ENCODE measurements at places on chromosomes 1 and 21.

DNA sequence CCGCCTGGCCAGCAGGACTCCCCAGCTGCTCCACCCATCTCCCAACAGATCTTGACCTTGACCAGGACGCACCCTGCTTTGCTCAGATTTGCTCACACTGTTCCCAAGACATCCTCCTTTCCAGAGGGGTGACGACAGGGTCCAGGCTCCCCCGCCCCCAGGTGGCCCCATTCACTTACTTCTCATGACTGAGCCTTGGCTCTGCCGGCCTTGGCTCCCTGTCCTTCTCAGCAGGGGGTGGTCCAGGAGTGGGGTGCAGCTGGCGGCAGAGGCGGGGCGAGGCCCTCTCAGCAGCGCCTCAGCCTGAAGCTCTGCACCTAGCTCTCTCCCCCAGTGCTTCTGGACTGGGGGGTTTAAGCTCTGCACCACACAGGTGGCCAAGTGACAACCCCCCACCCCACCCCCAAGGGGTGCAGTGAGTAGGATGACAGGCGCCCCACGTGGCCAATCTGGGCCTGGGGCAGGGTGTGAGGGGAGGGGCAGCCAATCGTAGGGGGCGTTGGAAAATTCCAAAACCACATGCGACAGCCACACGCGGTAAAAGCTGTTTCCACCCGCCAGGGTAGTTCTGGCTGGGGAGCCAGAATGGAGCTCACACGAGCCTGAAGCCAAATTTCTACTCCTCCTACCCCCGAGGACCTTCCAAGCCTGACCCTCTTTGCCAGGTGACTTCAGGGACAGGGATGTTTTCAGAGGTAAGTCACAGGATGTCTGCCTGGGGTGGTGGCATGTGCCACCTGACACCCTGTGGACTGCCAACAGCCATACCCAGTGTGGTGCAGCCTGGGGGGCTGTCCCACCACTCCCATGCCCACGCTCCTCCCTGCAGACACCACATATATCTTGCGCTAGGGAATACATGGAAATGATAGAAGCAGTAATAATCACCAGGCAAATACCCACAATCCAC, 5.6 kb downstream of the RORC start:
- peak; percentile 26 for DNase-seq

DNA sequence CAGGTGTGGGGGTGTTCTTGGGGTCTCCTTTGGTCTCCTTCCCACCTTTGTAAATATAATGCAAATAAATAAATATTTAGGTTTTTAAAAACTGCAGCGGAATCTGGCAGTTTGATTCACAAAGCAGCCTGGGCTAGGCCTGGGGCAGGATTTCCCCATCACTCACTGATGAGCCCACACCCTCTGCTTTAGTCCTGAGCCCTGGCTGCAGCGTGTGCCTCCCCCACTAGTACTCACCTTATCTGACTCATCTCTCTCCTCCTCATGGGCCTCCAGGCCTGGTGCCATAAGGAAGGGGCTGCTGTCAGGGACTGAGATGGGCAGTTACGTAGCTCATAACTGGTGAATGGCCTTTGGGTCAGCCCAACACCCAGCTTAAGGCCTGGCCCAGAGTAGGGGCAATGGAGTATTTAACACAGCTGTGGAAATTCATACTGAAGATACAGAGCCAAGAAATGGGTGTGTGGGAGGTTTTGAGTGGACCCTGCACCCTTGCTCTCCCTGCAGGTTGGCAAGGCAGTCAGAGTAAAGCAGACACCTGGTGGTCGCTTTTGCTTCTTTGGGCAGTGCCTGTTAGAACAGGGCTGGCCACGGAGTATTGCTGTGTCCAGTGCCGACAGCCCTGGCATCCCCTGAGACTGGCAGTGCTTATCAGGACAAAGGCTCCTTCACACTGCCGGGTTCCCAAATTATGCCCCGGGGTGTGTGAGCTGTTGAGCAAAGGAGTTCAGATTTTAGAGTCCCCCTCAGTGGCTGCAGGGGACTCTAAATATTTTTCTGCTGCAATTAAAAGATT, 39.7 kb downstream of the AZIN2 start:
- no peak for DNase-seq

DNA sequence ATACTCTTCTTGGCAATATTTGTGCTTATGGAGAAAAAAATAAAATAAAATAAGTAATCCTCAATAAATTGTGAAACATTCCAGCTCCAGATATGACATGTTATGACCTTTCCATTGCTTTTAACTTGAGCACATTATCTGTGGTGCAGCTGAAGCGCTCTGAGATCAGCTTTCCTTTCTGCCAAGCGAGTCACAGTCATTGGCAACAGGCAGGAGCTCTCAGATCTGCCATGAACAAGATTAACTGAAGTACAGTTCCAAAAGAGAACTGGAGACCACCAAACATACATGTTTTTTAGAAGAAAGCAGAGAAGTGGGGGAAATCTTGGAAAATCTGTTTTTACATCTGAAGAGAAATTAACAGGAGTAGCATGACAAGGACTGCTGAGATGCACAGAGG, 89.2 kb upstream of the DSCAM start:
- DNase-seq = no peak

GRCh38 chr1:194478731-194479130, 1292.3 kb upstream of the B3GALT2 start:
- DNase-seq = no peak

GRCh38 chr1:8239306-8240023, 78.4 kb upstream of the SLC45A1 start:
- no peak for DNase-seq

DNA sequence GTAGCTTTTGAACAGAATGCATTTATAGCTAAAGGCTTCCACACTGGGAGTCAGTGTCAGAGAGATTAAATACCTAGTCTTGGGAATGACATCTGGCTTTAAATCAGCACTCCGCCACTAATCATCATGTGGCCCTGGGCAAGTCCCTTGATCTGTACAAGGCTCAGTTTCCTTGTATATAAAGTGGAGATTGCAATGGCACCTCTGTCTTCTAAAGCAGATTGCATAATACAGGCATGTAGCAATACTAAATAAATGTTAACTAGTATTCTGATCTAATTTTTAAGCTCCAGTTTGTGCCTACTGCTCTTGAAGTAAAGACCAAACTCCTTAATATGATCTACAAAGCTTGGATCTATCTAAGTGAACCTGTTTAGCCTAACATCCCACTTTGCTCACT, 249.4 kb downstream of the PLPP3 start:
- no peak for DNase-seq

DNA sequence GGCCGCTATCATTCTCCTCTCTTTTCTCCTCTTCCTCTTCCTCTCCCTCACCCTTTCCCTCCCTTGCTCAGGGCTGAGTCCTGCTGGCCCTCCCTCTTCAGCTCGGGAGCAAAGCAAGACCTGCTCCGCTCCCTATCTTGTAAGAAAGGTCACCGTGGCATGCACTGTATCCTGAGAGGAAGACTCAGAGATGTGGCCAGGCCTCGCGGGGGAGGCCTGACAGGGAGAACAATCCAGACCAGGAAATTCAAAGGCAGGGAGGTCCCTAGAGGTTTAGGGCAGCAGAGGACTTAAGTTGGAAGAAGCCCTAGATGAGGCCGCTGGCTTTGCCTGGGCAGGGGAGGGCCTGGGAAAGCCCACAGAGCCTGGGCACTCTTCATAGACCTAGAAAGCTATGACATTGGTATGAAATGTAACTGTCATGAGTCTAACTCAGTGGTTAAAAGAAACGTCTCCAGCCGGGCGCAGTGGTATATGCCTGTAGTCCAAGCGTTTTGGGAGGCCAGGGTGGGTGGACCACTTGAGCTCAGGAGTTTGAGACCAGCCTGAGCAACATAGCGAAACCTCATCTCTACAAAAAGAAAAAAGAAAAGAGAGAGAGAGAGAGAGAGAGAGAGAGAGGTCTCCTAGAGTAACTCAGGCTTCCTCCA, 14.6 kb upstream of the PTAFR start:
- DNase-seq = peak; percentile 34

- DNase-seq = no peak
Measured at GRCh38 chr1:115173151-115173550, 83.8 kb upstream of the TSPAN2 start.

- DNase-seq = no peak
Measured at GRCh38 chr1:165858967-165859845, 31.8 kb downstream of the UCK2 start.

DNA sequence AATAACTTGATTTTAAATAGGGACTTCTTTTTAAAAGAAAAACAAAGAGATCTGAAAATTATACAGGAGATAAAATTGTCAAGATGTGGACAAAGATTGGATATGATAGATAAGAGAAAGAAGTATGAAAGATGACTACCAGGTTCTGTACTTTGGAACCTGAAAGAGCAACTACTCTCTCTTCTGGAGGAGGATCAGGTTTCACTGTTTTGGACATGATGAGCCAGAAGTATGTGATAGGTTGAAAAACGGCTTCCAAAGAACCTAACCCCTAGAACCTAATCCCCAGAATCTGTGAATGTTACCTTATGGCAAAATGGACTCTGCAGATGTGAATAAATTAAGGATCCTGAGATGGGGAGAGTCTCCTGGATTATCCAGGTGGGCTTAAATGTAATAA, 26.2 kb downstream of the RSBN1 start:
- no peak for DNase-seq

GRCh38 chr1:99579691-99580172, 66.2 kb upstream of the PALMD start:
- DNase-seq = no peak

GRCh38 chr21:31987696-31988095, 114.9 kb downstream of the HUNK start:
- no peak for DNase-seq

- no peak for DNase-seq
Measured at GRCh38 chr1:6329396-6329795, 64.2 kb downstream of the ACOT7 start.

- DNase-seq = no peak
Measured at GRCh38 chr21:41899426-41900202, 20.5 kb upstream of the PRDM15 start.

DNA sequence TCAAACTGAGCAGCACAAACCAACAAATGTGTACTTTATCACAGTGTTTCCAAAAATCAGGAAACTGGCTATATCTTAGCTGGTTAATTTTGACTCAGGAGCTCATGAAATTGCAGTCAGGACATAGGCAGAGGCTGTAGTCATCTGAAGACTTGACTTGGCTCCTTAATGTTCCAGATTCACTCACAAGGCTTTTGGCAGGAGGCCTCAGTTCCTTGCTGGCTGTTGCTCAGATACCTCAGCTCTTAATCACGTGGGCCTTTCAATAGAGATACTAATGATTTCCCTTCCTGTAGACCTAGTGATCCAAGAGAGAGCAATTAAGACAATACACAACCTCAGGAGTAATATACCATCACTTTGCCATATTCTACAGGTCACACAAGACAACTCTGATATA, 537.7 kb downstream of the BRINP3 start:
- DNase-seq = no peak

GRCh38 chr1:44808063-44808937, at the start of gene BTBD19:
Gene BTBD19, plus strand, starts transcription at chr1:44808523. Its CDS starts 298 bp downstream, at chr1:44808821.
- DNase-seq = peak; percentile 76

DNA sequence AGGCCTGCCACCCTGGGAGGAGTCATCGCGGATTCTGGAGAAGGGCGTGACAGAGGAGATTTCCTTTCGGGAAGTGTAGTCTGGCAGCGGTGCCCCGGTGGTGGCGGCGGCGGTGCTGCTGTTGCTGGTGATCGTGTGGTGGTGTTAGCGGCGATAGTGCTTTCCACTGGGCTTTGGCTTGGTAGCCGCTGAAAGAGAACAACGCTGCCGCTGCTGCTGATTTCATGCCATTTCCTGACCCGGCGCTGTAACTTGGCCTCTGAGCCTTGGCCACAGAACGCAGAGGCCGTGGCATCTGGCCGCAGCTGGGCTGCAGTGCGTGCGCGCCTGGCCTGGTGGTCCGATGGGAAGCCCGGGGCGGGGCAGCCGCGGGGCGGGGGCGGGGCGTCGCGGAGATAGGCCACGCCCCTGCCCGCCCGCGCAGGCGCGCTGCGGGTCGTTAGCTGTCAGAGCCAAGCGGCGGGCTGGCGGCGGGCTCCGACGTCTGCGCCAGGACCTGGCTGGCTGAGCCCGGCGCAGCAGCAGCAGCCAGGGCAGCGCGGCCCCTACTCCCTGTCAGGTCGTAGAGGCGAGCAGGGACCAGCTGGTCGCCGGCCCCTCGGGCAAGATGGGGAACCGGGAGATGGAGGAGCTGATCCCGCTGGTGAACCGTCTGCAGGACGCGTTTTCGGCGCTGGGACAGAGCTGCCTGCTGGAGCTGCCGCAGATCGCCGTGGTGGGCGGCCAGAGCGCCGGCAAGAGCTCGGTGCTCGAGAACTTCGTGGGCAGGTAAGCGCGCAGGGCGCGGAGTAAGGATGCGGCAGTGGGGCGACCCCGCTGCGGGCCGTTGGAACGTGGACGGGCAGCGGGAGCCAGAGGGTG, at the start of gene DNM3:
Gene DNM3 (plus strand): TSS at position 449 of the 861 bp plus-strand sequence. CDS start 159 bp downstream, at position 608.
- peak; percentile 81 for DNase-seq

DNA sequence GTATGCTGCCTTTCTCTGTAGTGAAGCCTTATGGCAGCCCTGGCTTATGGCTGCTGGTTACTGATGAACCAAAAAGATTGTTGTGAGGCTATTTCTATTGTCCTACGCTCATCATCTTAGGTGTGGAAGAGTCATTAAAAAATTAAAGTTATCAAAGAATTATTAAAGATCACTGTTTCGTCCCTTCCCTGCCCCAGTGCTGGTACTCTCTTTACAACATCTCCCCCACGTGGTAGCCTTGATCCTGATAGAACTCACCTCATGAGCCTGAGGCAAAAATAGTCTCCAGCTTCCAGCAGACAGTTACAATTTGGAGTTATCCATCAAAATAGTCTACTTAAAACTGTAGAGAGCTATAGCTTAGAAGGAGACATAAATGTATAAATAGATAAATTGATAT, 201.5 kb downstream of the S1PR1 start:
- no peak for DNase-seq

DNA sequence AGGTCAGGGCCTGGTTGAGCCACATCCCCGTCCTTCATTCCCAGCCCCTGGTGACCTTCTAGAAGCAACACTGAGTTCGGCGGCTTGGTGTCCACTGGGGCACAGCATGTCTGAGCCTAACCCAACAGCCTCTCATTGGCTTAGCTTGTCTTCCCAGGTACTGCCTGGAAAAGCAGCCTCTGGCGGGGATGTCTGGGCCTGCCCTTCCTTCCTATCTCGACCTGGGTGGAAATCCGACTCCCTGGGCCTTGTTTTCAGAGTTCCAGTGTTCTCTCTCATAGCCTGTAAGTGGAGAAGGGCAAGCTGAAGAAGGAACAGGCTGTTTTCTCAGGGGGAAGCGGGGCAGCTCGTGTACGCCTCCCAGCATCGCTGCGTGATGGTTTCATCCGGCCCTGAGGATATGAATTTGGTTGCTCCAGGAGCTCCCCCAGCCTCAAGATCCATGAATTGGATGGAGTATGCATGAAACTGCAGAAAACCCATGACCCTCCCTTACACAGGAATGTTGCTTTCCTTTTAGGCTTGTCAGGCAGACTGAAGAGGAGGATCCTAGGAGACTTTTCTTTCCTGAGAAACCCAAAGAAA, 116.5 kb upstream of the IRF2BP2 start:
- DNase-seq = no peak

GRCh38 chr1:189158155-189158554, 1319.5 kb downstream of the BRINP3 start:
- DNase-seq = no peak

DNA sequence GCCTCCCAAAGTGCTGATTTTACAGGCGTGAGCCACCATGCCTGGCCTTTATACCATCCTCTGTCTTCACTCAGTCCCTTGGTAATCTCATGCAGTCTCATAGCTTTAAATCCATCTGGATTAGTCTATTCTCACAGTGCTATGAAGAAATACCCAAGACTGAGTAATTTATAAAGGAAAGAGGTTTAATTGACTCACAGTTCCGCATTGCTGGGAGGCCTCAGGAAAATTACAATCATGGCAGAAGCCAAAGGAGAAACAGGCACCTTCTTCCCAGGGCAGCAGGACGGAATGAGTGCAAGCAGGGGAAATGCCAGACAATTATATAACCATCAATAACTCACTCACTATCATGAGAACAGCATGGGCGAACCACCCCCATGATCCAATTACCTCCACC, 49.1 kb upstream of the CPLANE2 start:
- no peak for DNase-seq
